ENCODE measurements at places on chromosomes 6 and 20.

DNA sequence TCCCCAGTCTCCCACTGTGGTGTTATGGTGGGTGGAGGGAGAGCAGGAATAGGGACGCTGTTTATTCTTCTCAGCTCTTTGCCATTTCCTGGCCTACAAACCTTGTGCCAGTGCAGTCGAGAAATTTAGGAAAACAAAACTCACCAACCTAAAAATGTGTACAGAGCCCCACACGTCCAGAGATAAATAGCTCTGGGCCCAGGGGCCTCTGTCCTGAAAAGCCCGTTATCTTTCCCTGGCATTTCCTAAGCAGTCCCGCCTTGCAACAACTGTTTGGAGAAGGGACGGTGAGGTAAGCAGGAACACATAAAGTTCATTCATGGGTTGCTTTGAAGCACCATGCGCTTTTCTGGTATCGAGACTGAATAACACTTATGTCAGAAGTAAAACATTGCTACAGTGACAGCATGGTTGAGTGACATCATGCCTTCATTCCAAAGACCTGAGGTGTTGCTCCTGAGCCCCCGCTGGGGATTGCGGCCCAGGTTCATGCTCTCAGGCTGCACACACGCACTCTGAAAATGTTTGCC is 80.1 kb upstream of the NXT1 start:
- no peak for DNase-seq

DNA sequence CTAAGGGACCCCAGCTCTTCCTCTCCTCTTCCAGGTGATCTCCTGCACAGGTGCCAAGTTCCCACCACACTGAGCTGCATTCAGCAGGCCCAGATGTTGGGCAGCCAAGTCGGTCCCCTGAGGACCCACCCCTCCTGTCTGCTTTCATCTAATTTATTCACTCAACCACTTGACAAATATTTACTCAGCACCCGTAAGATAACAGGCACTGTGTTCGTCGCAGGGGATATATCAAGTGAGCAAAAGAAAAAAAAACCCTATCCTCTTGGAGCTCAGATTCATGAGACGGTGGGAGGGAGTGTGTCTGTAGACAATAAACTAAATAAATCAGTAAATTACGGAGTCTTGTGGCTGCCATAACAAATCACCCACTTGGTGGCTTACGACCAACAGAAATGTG is 143.6 kb downstream of the MRPL14 start:
- DNase-seq = no peak

- no peak for DNase-seq
Observed at GRCh38 chr6:166152660-166153059, 15.0 kb downstream of the TBXT start.

DNA sequence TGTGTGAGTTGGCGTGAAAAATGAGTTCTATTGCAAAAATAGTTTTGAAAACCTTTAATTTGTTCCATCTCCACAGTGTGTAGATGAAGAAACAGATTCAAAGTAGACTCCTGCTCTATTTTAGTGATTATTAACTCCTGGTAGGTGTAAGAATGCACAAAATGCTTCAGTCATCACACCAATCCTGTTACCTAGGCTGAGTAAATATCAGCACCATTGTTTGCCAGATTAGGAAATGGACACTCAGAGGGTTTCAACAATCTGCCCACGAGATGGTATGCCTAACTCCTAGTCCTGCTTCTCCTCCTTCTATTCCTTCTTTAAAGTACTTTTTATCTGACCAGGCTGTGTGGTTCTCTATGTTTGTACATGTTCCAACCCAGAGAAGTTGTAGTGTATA is 108.9 kb upstream of the AHI1 start:
- no peak for DNase-seq

DNA sequence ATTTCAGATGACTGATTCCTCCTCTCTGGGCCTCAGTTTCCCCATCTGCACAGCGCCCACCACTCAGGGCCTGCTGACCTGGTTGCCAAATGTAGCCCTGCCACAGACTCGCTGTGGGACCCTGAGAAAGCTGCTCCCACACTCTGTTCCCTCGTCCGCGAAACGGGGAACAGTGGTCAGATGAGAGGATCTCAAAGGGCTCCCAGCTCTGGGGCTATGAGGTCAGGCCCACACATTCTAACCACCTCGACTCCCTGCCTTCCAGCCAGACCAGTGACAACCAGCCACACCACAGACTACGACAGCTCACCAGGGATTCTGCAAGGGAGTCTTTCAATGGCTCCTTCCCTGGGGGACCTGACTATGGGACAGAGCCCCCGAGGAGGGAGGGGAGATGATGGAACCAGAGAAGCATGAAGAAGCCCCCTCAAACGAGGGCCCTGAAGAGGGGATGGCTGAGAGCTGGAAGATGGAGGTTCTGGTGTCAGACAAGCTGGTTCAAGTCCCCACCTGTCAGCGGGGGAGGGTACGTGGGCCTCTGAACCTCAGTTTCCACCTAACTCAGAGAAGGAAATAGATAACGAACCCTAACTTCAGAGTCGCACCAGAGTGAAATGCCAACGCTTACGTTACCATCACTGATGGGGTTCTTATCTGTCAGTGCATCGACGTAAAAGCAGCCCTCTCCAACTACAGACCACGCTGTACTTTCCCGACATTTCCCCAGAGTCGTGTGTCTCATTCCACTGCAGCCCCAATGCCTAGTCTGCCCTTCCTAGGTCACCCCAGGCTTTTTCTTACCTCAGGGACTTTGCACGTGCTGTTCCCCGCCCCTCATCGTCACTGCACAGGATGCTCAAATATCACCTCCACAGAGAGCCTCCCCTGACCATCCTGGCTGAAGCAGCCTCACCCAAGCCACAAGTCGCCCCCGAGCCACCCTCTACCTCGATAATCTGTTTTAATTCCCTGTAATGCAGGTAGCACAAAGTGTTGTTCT is 60.5 kb downstream of the PREX1 start:
- DNase-seq = no peak

- DNase-seq = no peak
Observed at GRCh38 chr6:120173250-120173649, 823.7 kb upstream of the MAN1A1 start.

- peak; percentile 72 for DNase-seq
Observed at GRCh38 chr6:47161176-47161687, 119.1 kb upstream of the ADGRF1 start.

GRCh38 chr6:38625217-38625616 is 14.5 kb downstream of the BTBD9 start:
- DNase-seq = no peak

GRCh38 chr20:21101453-21101931 is 4.7 kb downstream of the LINC00237 start:
- no peak for DNase-seq

DNA sequence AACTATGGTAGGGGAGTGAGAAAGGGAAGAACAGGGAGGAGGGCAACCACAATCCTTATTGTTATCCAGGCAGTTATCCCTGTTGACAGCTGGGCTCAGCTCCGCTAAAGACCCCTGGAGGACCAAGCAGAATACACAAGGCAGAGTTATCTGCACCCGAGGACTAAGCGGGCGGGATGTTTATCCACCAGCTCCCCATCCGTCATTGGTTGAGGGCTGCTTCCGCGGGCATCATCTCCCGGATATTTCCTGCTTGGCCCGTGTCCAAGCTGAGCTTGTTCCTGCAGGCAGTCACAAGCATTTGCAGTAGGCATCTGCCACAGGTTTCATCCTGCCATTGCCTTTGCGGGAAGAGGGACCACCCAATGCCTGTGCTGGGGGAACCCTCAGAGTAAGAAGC is 102.1 kb downstream of the DLGAP4 start:
- DNase-seq = no peak

DNA sequence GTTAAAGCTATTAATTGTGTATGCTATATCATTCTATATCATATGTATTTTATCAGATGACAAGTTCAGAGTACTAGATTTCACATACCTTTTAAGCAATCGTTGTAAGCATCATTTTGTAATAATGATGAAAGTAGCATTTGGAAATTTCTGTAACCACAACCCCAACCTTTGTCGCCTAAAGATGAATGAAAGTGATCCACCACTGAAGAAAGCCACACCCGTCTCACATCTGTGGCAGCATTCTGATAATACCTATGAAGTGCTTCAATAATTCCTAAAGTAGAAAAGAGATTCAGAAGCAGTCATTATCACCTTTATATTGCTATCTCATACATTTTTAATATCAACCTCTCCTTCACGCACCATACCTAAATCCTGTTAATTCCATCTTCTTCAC is 16.6 kb downstream of the ZUP1 start:
- DNase-seq = no peak

DNA sequence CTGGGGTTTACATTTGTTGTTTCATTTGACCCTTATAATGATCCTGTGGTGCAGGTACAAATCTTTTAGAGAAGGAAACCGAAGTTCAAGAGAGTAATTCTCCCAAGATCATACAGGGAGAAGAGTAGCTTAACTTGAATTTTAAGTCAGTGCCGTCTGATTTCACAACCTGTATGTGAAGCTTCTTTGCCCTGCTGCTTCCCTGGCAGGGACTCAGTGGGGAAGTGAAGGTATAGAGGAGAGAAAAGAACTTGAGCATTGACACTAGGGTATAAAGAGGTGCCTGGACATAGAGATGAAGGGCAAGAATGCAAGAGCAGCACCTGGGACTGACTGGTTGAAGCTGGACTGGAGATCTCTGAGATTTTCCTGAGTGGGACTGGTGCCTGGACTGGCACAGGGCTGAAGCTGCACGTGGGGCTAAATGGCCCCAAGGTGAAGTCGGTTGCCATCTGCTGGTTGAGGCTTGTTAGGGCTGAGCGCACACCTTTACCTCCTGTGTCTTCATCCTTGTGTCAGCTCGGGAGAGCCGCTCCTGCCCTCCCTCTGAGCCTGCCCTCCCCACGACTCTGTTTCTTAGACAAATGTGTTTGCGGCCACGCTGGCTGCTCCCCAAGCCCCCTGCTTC is 41.8 kb downstream of the FARS2 start:
- DNase-seq = peak; percentile 60

- no peak for DNase-seq
Observed at GRCh38 chr20:16119909-16120308, 453.3 kb downstream of the KIF16B start.

DNA sequence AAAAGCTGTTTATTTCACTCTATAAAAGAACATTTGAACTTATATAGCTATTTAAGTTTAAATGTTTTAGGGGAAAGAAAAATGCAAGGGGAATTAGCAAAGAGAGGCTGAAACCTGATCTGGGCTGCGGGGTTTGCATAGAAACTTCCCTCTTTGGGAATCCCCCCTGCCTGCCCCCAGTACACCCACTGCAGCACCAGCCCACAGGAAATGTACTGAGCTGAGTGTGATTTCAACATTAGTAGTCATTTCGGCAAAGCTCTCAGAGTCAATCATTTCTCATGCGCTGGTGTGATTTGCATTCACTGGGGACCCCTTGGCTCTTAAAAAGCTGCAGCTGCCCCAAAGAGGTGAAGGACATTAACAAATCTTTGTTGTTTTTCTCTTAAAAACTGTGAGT is 859.4 kb downstream of the MAFB start:
- DNase-seq = no peak

DNA sequence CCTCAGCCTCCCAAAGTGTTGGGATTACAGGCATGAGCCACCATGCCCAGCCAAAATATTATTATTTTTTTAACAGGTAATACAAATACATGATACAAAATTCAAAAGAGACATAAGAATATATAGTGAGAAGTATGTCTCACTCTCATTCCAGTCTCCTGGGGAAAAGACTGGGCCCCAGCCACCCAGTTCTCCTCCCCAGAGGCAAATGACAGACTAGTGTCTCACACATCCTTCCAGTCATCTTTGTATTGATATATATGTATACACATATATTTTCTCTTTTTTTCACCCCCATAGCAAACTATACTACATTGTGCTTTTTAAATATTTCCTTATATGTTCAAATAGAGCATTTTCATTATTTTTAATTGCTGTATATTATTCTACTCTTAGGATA is 8.3 kb downstream of the GSS start:
- no peak for DNase-seq

- no peak for DNase-seq
Observed at GRCh38 chr6:133159255-133159795, 81.8 kb upstream of the EYA4 start.

DNA sequence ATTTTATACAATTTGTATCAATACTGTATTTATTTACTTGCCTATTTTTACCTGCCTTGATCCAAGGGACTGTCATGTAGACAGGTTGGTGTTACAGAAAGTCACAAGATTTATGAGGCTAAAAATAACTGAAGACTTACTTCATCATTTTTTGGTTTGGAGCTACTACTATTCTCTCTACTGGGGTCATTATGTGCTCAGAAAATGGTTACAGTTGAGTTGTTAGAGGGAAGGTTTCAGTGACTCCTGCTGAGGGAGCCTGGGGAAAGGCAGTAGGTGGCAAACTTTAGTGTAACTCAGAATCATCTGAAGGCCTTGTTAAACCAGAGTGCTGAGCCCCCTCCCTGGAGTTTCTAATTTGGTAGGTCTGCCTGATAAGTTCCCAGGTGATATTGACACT is 118.8 kb downstream of the TINAG start:
- no peak for DNase-seq

DNA sequence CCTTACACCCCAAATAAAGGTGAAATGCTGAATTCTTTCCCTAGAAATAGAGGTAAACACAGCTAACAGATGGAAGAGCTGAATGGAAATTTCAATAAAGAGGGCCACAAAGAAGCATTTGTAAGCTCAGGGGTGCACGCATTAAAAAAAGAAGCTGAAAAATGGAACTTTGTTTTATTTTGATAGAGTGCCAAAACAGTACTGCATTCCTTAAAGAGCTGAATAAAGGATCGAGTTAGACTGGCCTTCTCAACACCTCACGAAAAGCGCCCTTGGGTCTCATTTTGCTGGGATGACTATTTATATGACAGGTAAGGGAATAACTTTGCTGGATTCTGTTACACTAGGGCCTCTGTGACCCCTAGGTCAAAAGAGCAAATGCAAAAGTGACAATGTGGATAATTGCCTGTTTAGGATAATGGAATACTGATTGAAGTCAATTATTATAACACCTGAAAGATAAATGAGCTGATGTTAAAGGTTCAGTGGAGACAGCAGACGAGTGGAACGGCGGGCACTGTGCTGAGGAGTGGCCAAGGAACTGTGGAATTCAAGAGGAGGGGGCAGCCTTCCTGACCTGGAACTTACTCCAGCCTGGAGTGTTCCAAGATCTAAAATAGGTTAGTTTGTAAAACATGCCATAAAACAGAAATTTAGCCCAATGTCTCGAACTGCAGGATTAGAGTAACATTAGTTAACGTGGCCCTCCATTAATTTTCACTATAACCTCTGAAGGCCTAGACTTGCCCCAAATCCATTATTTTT is 168.4 kb downstream of the FOXC1 start:
- DNase-seq = no peak

GRCh38 chr6:155528982-155529453 is 73.4 kb upstream of the NOX3 start:
- peak; percentile 31 for DNase-seq
